D721Med (cell line): ENCODE measurements at places on chromosomes 4 and X.

DNA sequence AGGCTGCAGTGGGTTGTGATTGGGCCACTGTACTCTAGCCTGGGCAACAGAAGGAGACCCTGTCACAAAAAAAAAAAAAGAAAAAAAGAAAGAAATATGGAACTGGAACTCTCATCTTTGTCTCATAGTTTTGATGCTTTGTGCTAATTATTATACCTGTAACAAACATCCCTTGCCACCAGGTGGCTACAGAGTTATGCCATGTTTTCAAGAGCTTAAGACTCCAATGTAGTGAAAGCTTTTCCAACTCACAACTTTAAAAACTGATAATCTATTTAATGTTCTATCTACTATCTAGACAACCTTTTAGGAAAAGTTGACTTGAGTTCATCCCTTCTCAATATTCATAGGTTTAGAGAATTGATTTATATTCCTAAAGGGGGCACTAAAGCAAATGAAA, 42.4 kb downstream of the HTR2C start:
- no peak for DNase-seq

- DNase-seq, result no peak
Observed at GRCh38 chrX:134749706-134750445, 91.6 kb upstream of the PLAC1 start.

GRCh38 chr4:1177274-1178141, 5.1 kb upstream of the SPON2 start:
- no peak for DNase-seq

DNA sequence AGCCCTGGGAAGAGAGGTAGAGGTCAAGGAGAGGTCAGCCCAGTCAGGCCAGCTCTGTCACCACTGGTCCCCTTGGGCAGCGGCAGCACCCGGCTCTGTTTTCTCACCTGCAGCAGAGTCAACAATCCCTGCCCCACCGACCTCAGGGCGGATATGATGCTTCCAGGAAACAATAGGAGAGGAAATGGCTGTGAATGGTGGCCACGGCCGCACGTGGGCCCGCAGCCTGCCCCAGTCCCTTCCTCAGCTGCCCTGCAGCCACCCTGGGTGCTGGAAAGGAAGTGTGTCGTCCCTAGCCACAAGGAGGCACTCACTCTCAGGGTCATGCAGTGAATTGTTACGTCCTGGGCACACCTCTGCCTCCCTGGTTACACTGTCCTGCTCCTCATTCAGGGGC, 92.5 kb upstream of the ENPP6 start:
- DNase-seq, result no peak

- no peak for DNase-seq
Observed at GRCh38 chr4:103032574-103032973, 13.1 kb upstream of the SLC9B1 start.

DNA sequence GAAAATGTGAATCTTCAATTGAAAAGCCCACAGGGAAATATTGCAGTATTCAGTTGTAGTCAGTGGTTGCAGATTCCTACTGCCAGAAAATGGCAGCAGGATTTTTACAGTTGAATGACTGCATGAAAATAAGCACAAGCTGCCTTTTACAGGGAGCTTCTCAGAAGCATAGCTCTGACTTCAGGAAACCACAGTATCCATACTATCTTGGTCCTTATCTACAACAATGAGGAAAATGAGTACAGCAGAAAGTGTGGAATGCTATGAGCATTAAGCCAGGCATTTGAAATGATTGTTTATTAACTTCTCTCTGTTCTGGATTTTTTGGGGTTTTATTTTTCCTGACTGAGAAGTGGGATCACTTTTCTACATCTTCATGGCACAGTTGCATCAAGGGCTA, 34.6 kb upstream of the PRRG1 start:
- DNase-seq, result no peak

DNA sequence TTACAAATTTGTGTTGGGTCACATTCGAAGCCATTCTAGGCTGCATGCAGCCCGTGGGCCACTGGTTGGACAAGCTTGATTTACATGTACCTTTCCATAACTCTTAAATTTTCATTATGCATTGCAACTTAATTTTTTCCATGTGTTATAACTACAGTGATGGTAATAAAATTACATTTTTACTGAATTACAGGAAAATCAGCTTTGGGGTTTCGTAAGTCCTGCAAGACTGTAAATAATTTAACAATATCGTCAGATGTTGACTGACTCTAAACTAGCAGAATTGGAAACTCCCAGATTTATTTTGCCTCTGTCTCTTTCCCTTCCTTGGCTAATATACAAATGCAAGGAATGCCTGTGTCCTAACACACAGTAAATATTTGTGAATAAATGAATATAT, 88.0 kb upstream of the RAPGEF2 start:
- no peak for DNase-seq

- DNase-seq, result no peak
Observed at GRCh38 chr4:25903900-25904747, 9.9 kb upstream of the SMIM20 start.

DNA sequence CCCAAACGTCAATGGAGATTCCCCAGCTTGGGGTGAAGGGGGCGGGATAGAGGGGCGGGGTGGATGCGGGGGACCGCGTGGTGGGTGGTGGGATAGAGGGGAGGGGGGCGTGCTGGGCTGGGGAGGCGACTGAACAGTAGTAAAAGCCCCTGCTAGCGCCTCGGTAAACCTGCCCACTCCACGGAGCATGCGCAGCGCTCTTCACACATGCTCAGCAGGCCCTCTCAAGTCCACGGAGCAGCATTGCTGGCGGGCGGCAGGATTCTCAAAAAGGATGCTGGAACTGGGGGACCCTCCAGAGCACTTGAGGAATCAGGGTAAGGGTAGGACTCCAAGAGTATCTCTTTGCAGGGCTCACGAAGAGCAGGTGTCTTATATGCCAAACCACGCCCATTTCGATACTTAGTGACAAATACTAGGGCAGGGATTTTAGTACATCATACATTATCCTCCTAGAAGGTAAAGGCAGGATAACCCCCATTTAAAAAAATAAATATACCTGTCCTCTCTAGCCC, 378 bp upstream of the RPS6KA6 start:
- peak; percentile 19 for DNase-seq

DNA sequence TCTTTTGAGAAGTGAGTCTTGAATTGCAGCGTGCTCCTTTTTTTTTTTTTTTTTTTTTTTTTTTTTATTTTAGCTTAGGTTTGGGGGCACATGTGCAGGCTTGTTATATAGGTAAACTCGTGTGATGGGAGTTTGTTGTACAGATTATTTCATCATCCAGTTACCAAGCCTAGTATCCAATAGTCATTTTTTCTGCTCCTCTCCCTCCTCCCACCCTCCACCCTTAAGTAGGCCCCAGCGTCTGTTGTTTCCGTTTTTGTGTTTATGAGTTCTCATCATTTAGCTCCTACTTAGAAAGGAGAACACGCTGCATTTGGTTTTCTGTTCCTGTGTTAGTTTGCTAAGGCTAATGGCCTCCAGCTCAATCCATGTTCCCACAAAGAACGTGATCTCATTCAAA, 81.3 kb upstream of the TSPAN5 start:
- DNase-seq, result no peak
